ENCODE measurements at places on chromosomes 1 and 21.
A peak's percentile ranks its signal among the peaks of the same experiment; 100 is the strongest.

DNA sequence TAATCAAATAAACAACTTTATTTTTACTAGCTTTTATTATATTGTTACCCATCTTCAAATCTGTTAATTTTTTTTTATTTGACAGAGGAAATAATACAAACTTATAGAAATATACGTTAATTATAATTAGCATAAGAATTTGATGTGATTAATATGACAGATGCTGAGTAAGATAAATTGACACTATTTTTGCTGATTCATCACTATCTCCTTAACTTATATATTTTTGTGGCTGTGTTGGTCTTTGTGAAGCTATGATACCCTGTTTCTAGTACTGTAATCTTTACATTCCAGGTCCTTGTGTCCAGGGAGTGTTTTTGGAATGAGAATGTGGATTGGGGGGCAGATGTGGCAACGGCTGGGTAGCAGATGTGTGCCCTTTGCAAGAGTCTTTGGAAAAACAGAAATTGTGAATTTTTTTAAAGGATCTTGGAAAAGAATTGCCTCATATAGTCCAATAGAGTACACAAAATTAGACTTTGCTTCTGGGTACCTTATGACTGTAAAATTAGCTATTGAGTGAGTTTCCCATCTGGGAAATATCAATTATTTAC, 102.6 kb downstream of the KCNK2 start:
- no peak for DNase-seq

DNA sequence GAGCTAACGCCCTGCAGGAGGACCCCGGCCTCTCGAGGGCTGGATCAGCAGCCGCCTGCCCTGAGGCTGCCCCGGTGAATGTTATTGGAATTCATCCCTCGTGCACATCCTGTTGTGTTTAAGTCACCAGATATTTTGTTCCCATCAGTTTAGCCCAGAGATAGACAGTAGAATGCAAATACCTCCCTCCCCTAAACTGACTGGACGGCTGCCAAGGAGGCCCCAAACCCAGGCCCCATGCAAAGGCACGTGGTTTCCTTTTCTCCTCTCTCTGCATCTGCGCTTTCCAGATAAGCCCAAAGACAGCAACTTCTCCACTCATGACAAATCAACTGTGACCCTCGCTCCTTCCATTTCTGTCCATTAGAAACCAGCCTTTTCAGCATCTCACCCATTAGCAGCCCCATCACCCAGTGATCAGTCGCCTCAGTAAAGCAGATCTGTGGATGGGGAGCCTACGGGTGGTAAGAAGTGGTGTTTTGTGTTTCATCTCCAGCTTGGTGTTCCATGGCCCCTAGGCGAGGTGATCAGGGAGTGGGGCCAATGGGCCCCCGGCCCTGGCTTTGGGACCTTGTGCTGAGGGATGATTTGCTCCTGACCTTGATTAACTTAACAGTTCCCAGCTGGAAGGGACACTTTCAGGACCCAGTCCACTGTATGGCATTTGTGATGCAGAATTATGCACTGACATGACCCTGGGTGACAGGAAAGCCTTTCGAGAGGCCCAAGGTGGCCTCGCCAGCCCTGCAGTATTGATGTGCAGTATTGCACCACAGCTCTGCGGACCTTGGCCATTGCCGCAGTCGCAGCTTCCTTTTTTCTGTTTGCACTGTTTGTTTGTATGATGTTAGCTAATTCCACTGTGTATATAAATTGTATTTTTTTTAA, 5.2 kb downstream of the NPPA start:
- DNase-seq = no peak

- DNase-seq = no peak
These were observed 3.7 kb downstream of the ATP1A1 start for GRCh38 chr1:116376729-116377086.

DNA sequence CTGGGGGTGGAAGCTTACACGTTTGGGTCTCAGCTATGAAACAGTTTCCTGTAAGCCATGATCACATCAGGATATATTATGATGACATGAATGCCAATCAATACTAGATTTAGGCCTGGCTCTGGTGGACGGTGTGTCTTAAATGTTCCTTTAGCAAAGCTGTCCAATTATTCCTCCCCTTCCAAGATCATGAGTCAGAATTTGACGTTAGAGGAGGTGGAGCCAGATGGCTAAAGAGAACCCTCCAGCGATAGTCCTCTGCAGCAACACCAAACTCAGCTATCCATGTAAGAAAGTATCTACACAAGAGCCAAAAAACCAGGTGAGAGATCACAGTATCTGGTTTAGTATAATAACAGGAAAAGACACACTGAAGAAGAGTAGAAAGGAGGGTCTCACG, 47.8 kb downstream of the PACC1 start:
- no peak for DNase-seq

DNA sequence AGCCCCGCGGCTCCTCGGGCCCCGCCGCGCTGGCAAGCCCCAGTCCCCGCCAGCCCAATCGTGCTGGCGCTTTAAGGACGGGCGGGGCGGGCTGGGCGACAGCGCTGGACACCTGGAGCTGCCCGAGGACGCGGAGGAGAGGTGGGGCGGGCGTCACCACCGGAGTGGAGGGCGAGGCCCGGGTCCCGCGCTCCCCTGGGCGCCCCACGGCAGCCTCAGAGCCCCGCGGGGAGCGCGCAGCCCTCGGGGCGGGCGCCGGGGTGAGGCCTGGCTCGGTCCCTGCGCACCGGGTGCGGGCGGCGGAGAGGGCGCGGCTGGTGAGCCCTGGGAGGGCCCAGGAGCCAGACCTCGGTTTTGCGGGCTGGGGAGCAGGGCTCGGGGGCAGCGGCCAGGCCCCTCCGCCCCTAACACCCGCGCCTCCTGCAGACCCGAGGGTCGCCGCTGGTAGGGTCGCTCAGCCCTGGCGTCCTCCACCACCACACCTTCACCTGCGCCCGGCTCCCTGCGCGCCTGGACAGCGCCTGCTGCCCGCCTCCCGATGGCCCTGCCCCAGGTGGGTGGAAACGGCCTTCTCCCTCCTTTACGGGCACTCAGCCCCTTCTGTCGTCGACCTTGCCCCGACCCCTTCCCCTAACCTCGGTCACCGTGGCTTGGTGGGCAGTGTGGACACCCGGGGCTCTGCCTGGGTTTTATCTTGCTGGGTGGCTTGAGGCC, at the start of gene TMEM61:
Gene TMEM61 (plus strand): TSS at position 101 of the 714 bp plus-strand sequence. CDS start 438 bp downstream, at position 539.
- no peak for DNase-seq

DNA sequence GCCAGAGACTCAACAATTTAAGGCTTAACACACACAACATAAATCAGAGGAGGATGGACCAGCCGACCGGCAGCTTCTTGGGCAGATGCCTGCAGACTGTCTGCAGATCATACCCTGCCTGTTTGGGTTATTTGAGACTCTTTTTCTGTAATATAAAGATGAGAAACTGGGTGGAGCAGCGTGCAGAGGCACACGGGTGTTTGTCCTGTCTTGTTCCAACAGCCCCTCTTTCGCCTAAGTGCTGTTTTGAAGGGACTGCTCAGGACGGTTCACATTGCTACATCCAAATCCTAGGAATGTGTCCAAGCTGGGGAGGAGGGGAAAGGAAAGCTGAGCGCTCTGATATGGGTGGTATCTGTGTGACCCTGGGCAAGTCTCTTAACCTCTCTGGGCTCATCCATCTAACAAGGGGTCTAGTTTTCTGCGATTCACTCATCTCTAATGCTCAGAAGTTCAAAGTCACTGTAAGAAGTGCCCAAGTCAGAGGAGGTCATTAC, 149.9 kb downstream of the CLIC6 start:
- DNase-seq = no peak

DNA sequence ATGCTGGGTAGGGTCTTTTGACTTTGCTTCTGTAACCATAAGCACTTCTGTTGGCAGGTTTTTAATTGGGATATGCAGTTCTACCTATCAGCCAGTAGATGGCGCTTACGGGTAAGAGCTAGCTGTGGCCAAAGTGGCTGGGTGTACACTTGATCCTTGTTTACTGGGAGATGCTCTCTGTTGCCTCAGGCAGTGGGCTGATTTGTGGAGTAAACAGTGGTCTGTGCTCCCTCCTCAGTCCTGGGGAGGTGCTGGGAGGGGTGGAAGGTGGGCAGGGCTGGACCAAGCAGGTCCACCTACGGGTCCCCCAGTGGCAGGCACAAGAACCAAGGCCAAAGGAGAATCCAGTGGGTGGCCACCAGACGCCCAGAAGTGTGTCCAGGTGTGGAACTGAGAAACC, 43.4 kb downstream of the RALGPS2 start:
- DNase-seq = peak; percentile 15

GRCh38 chr1:67715819-67716218, 30.8 kb downstream of the GADD45A start:
- DNase-seq = no peak

GRCh38 chr1:161905269-161905884, 118.3 kb downstream of the OLFML2B start:
- DNase-seq = peak; percentile 42

DNA sequence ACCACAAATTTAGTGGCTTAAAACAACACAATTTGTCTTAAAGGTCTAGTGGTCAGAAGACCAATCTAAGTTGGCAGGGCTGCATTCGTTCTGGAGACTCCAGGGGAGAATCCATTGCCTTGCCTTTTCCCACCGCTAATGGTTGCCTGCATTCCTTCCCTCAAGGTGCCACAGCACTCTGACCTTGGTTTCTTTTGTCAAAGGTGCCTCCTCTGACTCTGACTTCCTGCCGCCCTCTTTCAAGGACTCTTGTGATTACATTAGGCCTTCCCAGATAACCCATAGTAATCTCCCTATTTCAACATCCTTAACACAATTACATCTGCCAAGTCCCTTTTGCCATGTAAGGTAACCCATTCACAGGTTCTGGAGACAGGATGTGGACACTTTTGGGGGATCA, 145.3 kb downstream of the S1PR1 start:
- no peak for DNase-seq

DNA sequence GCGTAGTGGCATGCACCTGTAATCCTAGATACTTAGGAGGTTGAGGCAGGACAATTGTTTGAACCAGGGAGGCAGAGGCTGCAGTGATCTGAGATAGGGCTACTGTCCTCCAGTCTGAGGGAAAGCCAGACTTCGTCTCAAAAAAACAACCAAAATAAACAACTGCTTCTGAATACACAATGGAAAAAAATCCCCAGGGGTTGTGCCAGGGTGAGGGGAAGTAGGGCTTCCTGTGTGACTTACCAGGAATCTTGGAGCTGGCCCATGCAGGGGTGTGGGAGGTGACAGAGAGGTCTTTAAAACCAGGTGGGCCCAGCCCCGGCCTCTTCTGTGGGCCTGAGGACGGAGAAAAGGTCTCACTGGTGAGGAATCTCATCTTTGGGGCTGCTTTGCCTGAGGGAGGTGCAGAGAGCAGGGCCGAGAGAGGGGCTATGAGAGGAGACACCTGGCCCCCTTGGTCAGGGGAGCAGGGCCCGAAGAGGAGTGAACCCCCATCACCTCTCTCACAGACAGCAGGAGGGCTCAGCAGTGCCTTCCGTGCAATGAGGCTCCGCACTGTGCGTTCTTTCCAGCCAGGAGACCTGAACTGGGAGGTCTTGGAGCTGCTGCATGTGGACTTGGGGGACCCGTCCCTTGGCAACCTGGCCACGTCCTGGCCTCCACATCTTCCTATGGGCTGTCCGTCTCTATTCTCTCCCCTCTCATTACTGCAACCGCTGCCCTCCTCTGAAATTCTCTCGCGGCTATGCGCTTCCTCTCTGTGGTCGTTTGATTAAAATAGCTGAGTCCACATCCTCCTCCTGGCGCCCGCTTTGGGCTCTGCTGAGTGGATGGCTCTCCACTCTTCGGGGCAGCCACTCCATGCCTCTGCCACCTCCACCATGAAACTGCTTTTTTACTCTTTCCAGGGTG, 10.7 kb downstream of the PLA2G5 start:
- no peak for DNase-seq

DNA sequence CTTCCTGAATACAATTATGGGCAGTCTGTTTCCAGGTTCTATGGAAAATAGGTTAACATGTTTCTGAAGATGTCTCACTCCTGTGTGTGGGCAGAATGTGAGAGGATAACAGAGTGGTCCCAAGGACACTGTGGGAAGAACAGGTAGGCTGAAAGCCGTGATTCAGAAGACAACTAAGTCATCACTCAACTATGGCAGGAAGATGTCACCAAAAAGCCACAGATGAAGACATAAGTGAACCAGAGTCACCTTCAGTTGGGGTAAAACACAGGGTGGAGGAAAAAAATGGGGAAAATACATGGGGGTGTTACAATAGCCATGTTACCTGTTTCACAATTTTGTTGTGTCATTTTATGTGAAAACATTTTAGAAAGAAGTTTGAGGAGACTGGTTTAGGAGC, 75.1 kb downstream of the UCHL5 start:
- peak; percentile 33 for DNase-seq

- DNase-seq = no peak
These were observed 176.7 kb downstream of the TTLL7 start for GRCh38 chr1:83822208-83822607.

- DNase-seq = no peak
These were observed 62.9 kb downstream of the CDKN2C start for GRCh38 chr1:51032936-51033335.

DNA sequence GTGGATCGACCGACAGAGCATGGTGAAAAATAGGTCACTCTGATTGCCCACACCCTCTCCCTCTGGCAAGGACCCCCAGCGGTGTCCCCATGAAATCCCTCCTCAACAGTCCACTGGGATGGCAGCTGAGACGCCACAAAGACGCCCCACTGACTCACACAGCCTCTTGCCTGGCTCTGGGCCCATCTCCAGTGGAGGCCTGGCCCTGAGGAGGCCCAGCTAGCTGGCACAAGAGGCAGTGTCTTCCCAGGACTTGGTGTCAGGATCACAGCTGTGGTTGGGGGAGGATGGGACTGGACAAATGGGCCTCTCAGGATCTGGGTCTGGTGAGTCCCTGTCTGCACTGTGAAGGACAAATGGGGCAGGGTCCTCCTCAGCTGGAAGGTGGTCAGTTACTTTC, 4.6 kb downstream of the ALX3 start:
- no peak for DNase-seq

DNA sequence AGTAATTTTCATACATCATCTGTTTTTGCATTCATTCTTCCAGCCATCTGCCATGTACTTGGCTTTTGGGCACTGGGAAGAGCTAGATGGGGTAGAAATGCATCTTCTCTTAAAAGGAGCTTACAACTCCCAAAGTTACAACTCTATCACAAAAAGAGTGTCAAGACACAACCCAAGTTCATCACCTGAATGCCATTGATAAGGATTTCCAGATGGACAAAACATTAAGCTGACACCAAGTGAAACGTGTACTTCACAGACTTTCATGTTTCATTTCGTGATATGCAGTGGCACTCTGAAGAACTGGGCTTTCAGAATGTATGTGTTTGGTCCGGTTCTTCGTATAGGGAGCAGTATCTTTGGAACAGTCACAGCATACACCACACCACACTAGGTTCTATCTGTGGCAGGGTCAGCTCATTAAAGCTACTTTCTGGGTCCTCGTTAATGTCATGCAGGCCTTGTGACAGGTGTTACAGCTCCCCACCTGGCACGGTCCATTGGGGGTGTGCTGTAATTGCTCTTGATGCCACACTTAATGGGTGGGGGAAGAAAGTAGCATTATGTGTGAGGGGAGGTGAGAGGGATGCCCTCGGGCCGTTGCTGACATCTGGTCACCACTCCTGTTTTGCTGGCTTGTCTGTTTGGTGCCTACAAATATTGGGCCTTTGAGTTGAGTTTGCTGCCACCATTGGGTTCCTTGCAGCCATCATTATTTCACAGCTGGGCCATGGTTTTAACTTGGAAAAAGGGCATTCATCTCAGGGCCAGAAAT, 164.9 kb downstream of the NFIA start:
- no peak for DNase-seq

All from stimulated activated CD4-positive, alpha-beta T cell treated with anti-CD3 and anti-CD28 coated beads, Interleukin-15, amount 100 ng/mL, for 24 hours (primary cell).